Stimulated activated CD8-positive, alpha-beta memory T cell treated with anti-CD3 and anti-CD28 coated beads, Interleukin-2, amount 100 ng/mL, for 1 hour (primary cell): ENCODE measurements at places on chromosomes 4 and X.

GRCh38 chr4:54877006-54877405, 219.2 kb downstream of the KIT start:
- DNase-seq: no peak

DNA sequence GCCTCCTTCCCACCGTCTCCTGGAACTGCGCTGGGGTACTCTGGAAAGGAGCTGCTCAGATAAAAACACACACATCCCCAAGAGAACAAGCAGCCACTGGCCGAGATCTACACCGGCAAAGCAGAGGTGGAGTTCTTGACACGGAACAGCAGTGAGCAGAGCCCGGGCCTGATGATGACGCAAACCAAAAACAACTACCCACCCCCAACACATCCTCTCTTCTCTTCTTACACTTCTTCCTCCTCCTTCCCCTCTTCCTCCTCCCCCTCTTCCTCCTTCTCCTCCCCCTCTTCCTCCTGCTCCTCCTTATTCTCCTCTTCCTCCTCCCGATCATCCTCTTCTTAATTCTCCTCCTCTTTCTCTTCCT, 4.6 kb downstream of the PNMA5 start:
- DNase-seq: no peak

- no peak for DNase-seq
Measured at GRCh38 chr4:110309675-110310074, 111.3 kb upstream of the ELOVL6 start.

GRCh38 chrX:142804085-142804484, 221.6 kb upstream of the SPANXN4 start:
- DNase-seq: no peak

DNA sequence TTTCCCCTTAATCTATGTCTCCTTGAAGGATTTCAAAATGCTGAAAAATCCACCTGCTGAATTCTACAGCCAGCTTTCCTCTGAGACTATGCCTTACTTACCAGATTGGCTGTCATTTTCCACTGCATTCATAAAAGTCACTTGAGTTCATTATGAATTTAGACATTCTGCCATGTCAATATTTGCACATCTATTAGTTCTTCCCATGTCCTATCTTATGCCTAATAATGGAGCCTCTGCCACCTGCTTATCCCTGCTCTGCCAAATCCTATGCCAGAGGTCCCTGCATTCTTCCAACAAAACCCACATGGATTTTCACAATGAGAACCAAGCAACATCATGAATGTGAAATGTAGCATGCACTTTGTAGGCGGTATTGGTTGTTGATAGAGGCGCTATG, 42.6 kb downstream of the GASK1B start:
- DNase-seq: no peak

GRCh38 chr4:43066415-43066814, 173.9 kb downstream of the GRXCR1 start:
- no peak for DNase-seq

- DNase-seq: no peak
Measured at GRCh38 chr4:110487873-110488272, 11.9 kb downstream of the ENPEP start.

DNA sequence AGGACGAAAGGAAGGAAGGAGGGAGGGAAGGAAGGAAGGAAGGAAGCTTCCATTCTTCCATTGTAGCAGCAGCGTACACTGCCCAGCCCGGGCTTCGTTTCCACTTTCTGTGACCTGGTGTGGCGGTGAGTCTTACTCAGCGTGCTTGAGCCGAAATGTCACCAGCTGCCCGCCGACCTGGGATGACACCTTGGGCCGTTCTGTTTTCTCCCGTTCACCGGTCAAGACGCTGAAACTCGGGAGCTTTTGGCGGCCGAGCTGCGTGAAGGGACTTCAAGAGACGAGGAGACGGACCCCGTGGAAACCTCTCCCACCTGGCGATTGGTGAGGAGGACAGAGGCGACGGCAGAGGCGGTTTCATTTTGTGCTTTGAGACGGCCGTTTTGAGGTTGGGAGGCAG, 47.1 kb upstream of the PPP2R3B start:
- DNase-seq: no peak

DNA sequence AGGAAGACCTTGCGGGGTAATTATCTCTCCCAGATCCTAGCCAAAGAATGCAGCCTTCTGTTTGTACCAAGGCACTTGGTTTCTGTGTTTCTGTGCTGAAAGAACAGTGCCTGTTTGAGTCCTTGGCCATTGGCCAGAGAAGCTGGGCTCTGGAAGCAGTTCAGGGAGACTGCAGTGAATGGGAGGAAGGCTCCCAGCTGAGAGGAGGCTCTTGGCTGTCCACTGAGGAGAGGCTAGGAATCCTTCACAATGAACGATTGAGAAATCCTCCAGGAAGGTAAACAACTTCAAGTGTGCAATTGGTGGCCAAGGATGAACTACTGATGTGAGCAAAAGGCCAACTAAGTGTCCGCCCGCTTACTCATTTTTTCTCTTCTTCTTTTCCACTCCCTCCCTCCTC, 61.3 kb downstream of the HS3ST1 start:
- DNase-seq: no peak

GRCh38 chrX:152958047-152958446, 35.9 kb downstream of the PNMA5 start:
- no peak for DNase-seq

GRCh38 chr4:90792696-90793095, 665.5 kb downstream of the CCSER1 start:
- no peak for DNase-seq

DNA sequence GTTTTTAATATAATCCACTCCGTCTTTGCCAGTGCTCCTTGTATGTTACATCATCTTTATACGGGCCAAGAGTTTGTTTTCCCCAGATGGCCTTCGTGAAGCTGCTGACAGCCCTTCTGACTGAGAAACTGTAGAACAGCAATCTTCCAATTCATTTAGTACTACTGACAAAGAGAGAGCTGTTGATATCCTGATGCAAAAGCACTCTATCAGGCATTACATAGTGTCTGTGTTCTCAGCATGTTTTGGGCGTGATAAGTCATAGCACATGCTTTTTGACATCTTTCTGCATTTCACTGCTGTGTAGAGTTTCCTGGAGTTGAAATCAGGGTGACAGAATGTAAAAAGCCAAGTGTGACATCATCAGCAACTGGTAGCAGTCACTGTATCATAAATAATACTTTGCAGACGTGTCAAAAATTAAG, 746.3 kb upstream of the FAM241A start:
- no peak for DNase-seq

- DNase-seq: no peak
Measured at GRCh38 chrX:33726281-33727160, 405.6 kb downstream of the FAM47A start.

GRCh38 chr4:1851160-1851559, 4.8 kb downstream of the LETM1 start:
- no peak for DNase-seq

DNA sequence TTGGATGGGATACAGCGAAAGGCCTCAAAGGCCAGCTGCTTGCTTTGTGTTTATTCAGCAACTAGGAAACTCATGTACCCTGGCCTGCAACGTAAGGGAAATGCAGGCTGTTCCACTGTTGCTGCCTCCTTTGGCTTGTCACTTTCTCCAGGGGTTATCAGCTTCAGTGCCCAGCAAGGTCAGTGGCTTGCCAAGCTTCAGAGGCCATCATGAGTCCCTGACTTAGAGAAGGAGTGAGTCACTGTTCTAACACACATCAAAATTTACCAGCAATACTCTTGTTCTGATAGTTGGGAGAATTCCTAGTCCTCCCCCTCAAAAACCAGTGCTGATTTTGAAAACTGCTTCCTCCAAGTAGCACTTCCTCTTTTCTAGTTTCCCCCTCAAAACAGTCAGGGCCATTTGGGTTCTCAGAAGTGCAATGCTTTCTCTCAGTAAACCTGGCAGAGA, 250.8 kb downstream of the ARHGAP24 start:
- DNase-seq: no peak

GRCh38 chr4:145564540-145564939, 54.6 kb upstream of the MMAA start:
- no peak for DNase-seq

DNA sequence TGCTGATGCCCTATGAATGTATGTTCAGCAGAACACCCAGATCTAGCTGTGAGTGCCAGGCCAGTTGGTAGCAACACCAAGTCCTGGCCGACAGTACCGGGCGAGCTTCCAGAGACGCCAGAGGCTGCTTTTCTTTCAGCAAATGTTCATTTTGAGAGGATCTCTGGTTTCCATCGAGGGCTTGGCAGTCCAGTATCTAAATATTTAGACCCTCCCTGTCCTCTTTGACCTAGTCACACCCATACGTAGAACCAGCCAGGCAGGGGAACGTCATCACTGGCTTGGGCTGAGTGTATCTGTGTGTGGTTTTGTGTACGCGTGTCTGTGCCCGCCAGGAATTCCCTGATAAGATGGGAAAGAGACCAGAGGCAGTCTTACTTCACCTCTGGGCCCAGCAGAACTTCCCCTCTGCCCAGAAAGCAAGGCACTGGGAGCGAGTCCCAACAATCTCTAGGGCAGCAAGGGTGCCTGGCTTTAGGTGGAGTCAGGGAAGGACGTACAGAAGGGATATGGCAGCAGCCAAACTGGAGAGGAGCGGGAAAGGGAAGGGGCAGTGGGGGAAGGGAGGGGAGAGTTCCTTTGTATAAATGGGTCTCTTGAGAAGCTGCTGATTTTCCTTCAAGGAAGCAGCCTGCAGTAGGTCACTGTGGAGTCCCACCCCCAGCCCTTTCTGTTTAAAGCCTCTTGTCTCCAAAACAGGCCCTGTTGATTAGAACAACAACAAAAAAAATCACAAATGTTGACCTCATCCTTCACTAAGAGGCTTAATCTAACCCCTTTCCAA, 15.0 kb upstream of the ELF4 start:
- DNase-seq: no peak

DNA sequence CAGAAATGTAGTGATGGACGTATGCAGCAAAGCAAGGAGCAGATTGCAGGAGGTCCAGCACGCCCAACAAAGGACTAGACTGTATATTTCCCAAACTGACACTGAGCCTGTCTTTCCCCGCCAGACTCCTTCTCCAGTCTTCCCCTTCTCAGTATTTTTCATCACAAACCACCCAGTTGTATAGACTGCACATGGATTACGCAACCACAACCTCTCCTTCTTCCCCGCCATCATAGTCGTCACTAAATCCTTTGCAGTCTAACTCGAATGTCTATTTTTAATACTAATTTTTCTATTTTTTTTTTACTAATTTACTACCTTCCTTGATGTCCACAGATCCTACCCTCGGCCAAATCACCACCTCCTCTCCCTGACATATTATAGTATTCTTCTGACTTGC, 105.4 kb downstream of the MTNR1A start:
- DNase-seq: no peak

DNA sequence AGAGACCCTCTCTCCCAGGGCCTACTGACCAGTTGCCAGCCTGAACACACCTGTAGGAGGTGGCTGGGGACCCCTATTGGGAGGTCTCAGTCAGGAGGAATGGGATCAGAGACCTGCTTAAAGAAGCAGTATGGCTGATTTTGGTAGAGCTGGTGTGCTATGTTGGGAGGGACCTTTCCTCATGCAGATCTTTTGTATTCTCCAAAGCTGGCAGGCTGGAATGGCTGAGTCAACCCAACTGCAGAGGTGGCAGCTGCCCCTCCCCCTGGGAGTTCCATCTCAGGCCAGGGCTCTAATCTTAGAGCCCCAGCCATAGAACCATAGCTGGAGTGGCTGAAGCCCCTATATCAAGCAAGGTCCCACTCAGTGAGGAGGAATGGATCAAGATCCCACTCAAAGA, 279.3 kb upstream of the BMP3 start:
- DNase-seq: no peak

GRCh38 chr4:1029529-1029928, 18.1 kb downstream of the FGFRL1 start:
- DNase-seq: no peak

GRCh38 chr4:23135792-23136645, 443.3 kb downstream of the GBA3 start:
- no peak for DNase-seq

GRCh38 chrX:133437356-133437755, 22.1 kb upstream of the GPC4 start:
- no peak for DNase-seq

DNA sequence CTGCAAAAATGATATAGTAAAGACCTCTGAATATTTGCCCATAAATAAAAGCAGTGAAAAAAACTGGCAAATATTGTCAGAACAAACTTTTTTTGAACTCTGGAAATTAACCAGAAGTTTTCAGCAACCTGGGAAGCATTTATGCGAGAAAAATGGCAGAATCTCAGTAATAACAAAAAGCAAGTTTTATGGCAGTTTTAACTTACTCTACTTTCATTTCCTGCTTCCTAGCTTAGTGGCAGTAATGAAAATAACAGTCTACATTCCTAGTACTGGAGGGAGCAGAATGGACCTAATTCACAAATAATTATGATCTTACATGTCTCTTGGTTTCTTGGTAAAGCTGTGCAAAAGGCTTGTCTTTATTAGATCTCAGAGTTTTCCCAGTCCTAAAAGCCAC, 460.1 kb downstream of the NAF1 start:
- no peak for DNase-seq

GRCh38 chrX:9955506-9955905, 11.7 kb upstream of the CLDN34 start:
- no peak for DNase-seq

GRCh38 chr4:1373892-1374705, 27.1 kb downstream of the UVSSA start:
- no peak for DNase-seq

GRCh38 chr4:76585897-76586360, 150.9 kb downstream of the SHROOM3 start:
- no peak for DNase-seq

DNA sequence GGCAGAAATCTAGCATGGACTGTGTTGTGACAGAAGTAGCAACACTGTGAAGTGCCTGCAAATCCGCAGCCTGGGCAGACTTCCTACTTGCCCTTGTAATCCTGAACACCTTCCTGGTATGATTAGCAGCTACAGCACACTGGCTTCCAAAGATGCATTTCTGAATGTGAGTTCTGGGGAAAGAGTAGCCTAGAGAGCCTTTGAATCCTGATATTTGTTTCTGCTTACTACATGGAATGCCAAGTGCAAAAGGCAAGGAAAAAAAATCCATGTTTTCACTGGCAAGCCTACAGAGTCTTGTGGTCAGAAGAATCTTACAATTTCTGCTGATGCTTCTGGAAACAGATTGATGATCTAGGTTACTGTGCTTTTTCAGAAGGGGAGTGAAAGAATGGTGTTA, 223.7 kb downstream of the COL25A1 start:
- DNase-seq: no peak

GRCh38 chr4:12595489-12595888, 888.7 kb downstream of the RAB28 start:
- no peak for DNase-seq

- no peak for DNase-seq
Measured at GRCh38 chr4:23602720-23603119, 287.1 kb downstream of the PPARGC1A start.

GRCh38 chr4:6250235-6250983, 19.2 kb upstream of the WFS1 start:
- no peak for DNase-seq

DNA sequence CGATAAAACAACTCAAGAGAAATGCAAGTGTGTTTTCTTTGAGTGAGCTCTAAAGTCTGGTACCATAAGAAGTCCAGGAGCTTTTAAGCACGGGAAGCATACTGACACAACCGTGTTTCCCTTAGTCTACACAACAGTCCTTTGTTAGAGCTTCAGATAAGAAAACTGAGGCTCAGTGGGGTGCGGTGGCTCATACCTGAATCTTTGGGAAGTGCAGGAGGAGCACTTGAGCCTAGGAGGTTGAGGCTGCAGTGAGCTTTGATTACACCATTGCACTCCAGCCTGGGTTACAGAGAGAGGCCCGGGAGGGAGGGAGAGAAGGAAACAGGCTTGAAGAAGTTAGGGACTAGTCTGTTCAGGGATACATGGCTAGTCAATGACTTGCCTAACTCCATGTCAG, 21.9 kb downstream of the LEF1 start:
- DNase-seq: no peak

- no peak for DNase-seq
Measured at GRCh38 chr4:6548201-6548881, 26.6 kb upstream of the MAN2B2 start.
